ENCODE measurements at places on chromosomes 5 and 9.

DNA sequence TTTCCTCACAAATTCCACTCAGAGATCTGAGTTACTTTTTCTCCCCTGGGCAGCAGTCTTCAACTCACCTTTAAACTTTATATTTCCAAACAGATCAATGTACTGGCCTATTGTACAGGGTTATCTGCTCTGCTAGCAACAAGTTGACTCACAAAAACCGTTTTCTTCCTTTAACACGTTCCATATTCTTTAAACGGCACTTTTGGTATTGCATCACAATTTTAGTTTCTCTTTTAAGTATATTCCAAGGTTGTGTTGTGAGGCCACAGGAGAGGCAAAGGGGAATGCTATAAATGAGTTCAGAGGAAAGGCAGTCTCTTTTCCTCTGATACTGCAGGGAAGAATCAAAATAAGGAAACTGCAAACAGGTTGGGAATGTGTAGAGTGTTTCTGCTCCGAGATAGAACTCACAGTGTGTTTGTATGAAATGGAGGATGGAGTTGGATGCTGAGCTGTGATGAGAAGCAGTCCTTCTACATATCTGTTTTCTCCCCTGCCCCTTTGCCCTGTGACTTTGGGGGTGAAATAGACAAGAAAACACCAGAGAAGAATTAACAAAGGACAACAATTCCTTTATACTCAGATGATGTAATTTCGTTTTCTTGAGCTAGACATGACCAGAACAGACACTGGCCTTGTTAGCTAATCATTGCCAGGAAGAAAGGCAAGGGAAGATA, 9.9 kb upstream of the ALDOB start:
- peaks cover 9% of the 10 kb centered on the region for H3K4me1 ChIP-seq
- no peak for DNase-seq
- H3K36me3 ChIP-seq: no peaks in the 10 kb centered on the region
- no peak overlapping the region for H3K27ac ChIP-seq
- H3K27me3 ChIP-seq: peaks cover 35% of the 10 kb centered on the region

DNA sequence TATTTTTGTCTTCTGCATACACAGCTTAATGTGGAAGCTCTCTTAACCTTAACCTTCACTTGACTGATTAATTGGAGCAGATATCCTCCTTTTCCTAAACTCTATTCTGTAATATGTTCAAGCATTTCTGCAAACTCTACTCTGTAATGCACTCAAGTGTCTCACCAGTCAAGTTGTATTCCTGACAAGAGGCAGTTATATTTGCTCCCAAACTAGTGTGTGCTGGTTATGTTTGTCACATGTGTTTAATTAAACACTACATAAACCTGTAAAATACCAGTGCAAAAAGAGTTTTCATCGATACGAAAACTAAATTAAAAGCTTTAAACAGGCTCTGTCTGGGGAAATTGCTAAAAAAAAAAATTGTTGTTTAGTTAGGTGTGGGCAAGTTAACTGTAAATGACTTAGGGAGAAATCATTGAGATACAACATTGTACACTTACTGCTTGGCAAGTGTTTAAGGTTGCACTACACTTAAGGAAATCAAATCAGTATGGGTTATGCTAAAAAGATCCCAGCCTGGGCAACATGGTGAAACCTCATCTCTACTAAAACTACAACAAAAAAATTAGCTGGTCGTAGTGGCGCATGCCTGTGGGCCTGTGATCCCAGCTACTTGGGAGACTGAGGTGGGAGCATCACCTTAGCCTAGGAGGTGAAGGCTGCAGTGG, 6.7 kb downstream of the FAF2 start:
- peaks cover 19% of the 10 kb centered on the region for H3K4me1 ChIP-seq
- no peak overlapping the region for H3K4me3 ChIP-seq
- H3K36me3 ChIP-seq: peaks cover 26% of the 10 kb centered on the region

- no peaks in the 10 kb centered on the region for H3K36me3 ChIP-seq
- H3K27ac ChIP-seq: no peak overlapping the region
- no peak for DNase-seq
- H3K4me3 ChIP-seq: no peak overlapping the region
- H3K4me1 ChIP-seq: no peaks in the 10 kb centered on the region
These were observed 325.8 kb downstream of the PJA2 start for GRCh38 chr5:109083937-109084336.

- no peak overlapping the region for H3K27ac ChIP-seq
- DNase-seq: no peak
- no peaks in the 10 kb centered on the region for H3K4me1 ChIP-seq
- H3K4me3 ChIP-seq: no peak overlapping the region
These were observed 39.6 kb upstream of the IDNK start for GRCh38 chr9:83583151-83584014.

GRCh38 chr5:141320225-141321169, at the start of gene TAF7:
TSS of gene TAF7 (minus strand) at chr5:141320784. CDS start at chr5:141320044, 740 bp downstream.
- peaks cover 20% of the 10 kb centered on the region for H3K4me1 ChIP-seq
- peaks cover 2% of the 10 kb centered on the region for H3K27me3 ChIP-seq
- H3K36me3 ChIP-seq: peaks cover 50% of the 10 kb centered on the region
- H3K4me3 ChIP-seq: peak within 1 kb of the TSS; percentile 98

DNA sequence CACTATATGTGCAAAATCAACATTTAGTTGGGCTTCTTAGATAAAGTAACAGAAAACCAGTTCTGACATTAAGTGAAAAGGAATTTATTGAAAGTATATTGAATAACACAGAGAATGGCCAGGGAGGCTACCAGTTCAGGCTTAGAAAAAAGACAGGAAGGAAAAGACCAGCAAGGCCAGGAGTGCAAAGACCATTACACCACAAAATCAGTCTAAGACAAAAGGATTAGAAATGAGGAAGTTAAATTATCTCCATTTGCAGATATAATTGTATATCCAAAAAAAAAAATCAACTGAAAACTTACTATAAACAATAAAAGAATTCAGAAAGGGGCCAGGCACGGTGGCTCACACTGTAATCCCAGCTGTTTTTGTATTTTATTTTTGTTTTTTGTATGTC, 4.8 kb upstream of the TEX10 start:
- peaks cover 6% of the 10 kb centered on the region for H3K36me3 ChIP-seq
- H3K4me1 ChIP-seq: peaks cover 20% of the 10 kb centered on the region
- H3K4me3 ChIP-seq: no peak overlapping the region
- no peaks in the 10 kb centered on the region for H3K27me3 ChIP-seq
- DNase-seq: no peak

DNA sequence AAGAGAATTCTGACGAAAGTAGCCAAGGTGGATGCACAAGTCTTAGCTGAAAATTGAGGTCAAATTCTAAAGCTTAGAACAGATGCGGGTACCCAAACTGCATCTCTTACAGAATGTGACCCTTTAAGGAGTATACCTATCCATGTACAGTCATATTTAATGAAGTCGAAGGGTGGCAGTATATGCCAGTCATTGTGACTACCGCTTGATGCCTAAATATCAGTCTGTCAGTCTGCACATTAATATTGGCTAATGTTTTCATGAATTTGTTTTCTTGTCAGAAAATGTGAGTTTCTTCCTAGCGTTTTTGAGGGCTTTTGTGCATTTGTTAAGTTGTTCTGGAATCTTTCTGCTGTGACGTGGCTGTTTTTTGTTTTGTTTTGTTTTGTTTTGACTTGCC, 264.5 kb upstream of the ELAVL2 start:
- H3K27me3 ChIP-seq: no peaks in the 10 kb centered on the region
- no peaks in the 10 kb centered on the region for H3K4me1 ChIP-seq
- no peak for DNase-seq
- no peaks in the 10 kb centered on the region for H3K36me3 ChIP-seq
- no peak overlapping the region for H3K4me3 ChIP-seq
- no peak overlapping the region for H3K27ac ChIP-seq

- no peak overlapping the region for H3K4me3 ChIP-seq
- no peak overlapping the region for H3K27ac ChIP-seq
- no peak for DNase-seq
- no peaks in the 10 kb centered on the region for H3K27me3 ChIP-seq
- peaks cover 1% of the 10 kb centered on the region for H3K4me1 ChIP-seq
These were observed 90.8 kb downstream of the SLF1 start for GRCh38 chr5:94709277-94709676.

GRCh38 chr5:97412959-97413358, 229.9 kb upstream of the RIOK2 start:
- no peak overlapping the region for H3K27ac ChIP-seq
- DNase-seq: no peak
- no peaks in the 10 kb centered on the region for H3K4me1 ChIP-seq

DNA sequence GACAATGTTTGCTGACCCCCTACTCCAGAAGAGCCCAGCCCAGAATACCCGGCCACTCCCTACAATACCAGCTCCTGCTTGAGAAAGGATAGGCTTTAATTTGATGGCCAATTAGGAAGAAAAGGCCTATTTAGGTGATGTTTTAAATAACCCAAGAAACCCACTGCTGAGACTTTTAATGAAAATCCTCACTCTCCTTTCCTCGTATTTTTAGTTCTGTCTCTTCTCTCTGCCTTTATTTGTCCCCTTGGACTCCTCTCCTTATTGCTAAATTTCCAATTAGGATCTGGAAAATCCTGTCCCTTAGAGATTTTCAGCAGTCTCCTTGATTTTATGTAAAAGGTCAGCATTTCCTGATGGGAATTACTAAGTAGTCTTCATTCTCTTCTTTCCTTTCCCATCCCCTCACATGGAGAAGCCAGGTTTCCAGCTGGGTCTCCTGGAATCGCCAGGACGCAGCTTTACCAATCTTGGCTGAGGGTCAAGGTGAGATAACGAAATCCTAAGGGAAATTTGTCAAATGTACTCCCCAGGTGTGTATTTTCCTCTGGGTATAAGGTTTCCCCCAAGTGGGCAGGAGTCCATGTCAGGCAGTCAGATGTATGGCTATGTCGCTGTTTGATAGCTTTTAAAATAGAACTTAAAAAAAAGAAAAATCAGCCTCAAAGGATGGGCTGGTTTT, 11.7 kb downstream of the STC2 start:
- H3K27ac ChIP-seq: no peak overlapping the region
- no peaks in the 10 kb centered on the region for H3K27me3 ChIP-seq
- H3K4me1 ChIP-seq: no peaks in the 10 kb centered on the region
- H3K4me3 ChIP-seq: no peak overlapping the region
- DNase-seq: no peak

- no peaks in the 10 kb centered on the region for H3K27me3 ChIP-seq
- peaks cover 20% of the 10 kb centered on the region for H3K36me3 ChIP-seq
- H3K4me3 ChIP-seq: no peak overlapping the region
- peaks cover 27% of the 10 kb centered on the region for H3K4me1 ChIP-seq
- no peak for DNase-seq
These were observed 31.5 kb downstream of the HRH2 start for GRCh38 chr5:175689147-175689991.

DNA sequence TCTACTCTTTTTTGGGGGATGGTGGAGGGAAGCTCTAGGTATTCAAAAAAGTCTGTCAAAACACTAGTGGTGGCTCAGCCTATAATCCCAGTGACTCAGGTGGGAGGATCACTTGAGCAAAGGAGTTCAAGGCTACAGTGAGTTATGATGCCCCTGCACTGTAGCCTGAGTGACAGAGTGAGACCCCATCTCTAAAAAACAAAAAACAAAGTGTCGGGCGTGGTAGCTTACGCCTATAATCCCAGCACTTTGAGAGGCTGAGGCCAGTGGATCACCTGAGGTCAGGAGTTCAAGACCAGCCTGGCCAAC, 15.8 kb upstream of the SLC35D2 start:
- H3K4me1 ChIP-seq: peaks cover 35% of the 10 kb centered on the region
- peak overlapping the region; percentile 77 for H3K27ac ChIP-seq
- no peaks in the 10 kb centered on the region for H3K27me3 ChIP-seq

GRCh38 chr5:2381070-2381469, 370.4 kb downstream of the IRX2 start:
- H3K27me3 ChIP-seq: no peaks in the 10 kb centered on the region
- no peak overlapping the region for H3K4me3 ChIP-seq
- H3K27ac ChIP-seq: no peak overlapping the region
- no peaks in the 10 kb centered on the region for H3K36me3 ChIP-seq
- H3K4me1 ChIP-seq: no peaks in the 10 kb centered on the region

GRCh38 chr5:169637085-169637548, at the start of gene DOCK2:
TSS of gene DOCK2 (plus strand) at chr5:169637275. CDS start at chr5:169637327, 52 bp downstream.
- H3K4me1 ChIP-seq: peaks cover 48% of the 10 kb centered on the region
- peak; percentile 59 for DNase-seq
- peak within 1 kb of the TSS; percentile 93 for H3K4me3 ChIP-seq
- H3K36me3 ChIP-seq: peaks cover 41% of the 10 kb centered on the region
- H3K27ac ChIP-seq: peak within 1 kb of the TSS; percentile 92

DNA sequence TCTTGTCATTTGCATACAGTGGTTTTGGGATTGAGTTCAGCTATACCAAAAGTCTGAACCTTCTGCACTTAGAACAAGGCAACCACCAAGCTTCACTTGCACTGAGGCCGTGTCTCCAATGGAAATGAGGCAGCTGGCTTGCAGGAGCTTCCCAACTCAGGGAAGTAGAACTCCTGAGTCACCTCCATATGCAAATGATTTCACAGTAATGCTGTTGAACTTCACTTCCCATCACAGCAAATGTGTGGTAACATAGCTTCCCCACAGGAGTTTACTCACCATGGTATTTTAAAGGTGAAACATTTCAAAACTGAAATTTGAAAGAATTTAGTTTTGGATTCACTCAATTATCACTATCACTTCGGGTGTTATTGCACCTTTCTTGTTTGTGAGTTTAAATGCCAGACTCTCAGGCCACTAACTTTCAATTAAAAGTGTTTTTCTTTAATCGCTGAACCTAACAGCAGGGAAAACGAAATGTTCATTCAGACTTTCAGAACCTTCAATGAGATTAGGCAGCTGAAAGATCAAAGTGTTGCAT, 9.0 kb downstream of the CD274 start:
- peak overlapping the region; percentile 45 for H3K27ac ChIP-seq
- peak; percentile 56 for DNase-seq
- peaks cover 63% of the 10 kb centered on the region for H3K36me3 ChIP-seq
- peaks cover 42% of the 10 kb centered on the region for H3K4me1 ChIP-seq
- H3K27me3 ChIP-seq: no peaks in the 10 kb centered on the region

GRCh38 chr9:135456436-135457104, 23.0 kb upstream of the PPP1R26 start:
- H3K4me3 ChIP-seq: no peak overlapping the region
- no peaks in the 10 kb centered on the region for H3K4me1 ChIP-seq
- no peak overlapping the region for H3K27ac ChIP-seq
- no peak for DNase-seq
- H3K36me3 ChIP-seq: no peaks in the 10 kb centered on the region

- no peak for DNase-seq
These were observed 60.8 kb downstream of the WDR41 start for GRCh38 chr5:77431286-77431685.

GRCh38 chr5:180818677-180819341, 16.2 kb upstream of the MGAT1 start:
- H3K36me3 ChIP-seq: no peaks in the 10 kb centered on the region
- peaks cover 28% of the 10 kb centered on the region for H3K4me1 ChIP-seq
- H3K4me3 ChIP-seq: no peak overlapping the region
- H3K27ac ChIP-seq: no peak overlapping the region
- DNase-seq: no peak
